ENCODE measurements at places on chromosomes 1 and 21.

DNA sequence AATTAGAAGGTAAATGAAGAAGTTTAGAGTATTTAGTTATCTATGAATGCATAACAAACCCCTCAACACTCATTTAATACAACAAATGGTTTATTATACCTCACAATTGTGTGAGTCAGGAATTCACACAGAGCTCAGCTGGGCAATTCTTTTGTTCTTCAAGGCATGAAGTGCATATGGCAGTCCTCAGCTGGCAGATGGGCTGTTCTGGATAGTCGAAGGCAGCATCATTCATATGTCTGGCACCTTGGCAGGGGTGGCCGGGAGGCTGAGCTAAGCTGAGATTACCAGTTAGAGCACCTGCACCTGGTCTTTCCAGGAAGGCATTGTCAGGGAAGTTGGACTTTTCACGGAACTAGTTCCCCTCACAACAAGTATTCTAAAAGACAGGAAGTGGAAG, 286.2 kb upstream of the DUSP10 start:
- no peak for DNase-seq

DNA sequence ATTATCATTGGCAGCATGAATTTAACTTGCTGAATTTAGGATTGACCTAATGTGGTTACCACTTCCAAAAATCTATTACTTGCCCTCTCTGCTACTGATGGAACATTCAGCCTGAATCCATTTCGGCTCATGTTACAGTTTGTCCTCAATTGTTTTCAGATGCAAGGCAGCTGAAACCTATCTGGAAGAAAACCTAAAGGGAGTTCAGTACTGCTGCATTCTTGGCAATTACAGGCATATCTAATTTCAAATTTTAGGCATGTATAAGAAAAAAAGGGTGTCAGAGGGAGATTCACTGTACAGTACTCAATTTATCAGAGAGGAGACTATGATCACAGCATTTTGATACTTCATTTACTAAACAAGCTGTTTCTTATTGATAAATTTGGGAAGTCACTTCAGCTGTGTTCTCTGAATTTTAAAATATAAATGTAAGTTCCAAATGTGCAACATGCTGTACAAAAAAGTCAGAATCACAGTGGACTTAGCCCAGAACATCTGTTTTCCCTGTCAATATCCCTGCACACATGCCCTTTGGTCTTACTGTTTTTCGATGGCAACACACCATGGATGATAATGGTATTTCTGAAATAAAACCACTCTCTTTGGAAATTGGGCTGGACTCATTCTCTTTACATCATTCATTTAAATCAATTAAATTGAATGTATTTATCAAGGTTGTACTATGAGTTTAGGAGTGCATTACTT, 651.6 kb upstream of the ADGRL4 start:
- no peak for DNase-seq

DNA sequence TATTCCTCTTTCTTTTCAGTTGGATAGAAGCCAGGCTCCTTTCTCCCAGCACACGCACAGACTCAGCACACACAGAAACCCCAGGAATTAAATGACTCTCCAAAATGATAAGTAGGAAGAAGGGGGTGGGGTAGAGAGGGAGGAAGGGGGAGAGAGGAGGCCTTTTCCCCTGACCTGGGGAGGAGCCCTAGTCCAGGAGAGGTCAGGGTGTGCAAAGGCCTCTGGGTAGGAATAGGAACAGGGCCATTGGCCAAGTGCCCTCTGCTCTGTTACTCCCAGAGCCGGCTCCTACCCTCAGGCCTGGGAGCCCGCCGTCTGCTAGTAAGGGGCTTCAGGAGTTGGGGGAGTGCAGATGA, 35.6 kb upstream of the PUM1 start:
- no peak for DNase-seq

DNA sequence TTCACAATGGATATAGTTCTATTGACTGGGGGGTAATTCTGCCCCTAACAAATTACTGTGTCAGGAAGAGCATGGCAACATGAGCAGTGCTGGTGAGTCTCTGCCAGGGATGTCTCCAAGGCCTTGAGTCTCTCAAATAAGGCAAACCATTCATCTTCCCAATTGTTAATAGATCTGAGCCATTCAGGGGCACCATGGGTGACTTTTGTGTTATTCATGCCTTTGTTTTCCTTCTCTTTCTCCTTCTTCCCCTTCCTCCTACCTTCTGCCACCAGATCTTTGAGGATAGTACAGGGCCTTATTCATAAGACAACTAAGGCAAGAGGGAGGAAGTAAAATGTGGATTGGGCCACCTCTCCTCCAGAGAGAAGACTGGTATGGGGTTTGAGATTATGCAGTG, at the start of gene RGSL1:
RGSL1 (plus strand) TSS at position 60 of the 400 bp plus-strand sequence; CDS start at position 80, 20 bp downstream.
- no peak for DNase-seq

- DNase-seq = no peak
Observed at GRCh38 chr1:5648410-5649165, 343.6 kb downstream of the NPHP4 start.

- no peak for DNase-seq
Observed at GRCh38 chr1:222987674-222988076, 155.4 kb downstream of the TLR5 start.

DNA sequence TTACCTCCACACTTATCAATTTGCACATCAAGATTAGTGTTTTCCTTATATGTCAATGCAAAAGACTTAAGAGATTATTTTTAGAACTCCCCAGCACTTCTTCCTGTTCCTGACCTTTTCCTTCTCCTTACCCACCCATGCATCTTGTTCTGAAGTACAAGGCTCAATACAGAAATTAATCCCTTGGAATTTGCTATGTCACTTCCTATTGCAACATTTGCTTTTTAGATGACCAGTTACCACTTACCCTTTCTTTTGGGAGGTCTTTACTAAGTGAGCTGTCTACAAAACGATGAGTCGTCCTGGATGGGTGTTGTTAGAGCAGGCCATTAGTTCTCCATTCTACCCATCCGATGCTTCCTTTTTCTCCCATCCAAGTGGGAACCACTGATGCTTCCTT, 221.2 kb downstream of the FMN2 start:
- no peak for DNase-seq

Measured in stimulated activated CD8-positive, alpha-beta memory T cell treated with anti-CD3 and anti-CD28 coated beads, Interleukin-4, amount 100 ng/mL, for 24 hours (primary cell).